KG1 (cell line): ENCODE measurements at places on chromosomes 6 and 20.

DNA sequence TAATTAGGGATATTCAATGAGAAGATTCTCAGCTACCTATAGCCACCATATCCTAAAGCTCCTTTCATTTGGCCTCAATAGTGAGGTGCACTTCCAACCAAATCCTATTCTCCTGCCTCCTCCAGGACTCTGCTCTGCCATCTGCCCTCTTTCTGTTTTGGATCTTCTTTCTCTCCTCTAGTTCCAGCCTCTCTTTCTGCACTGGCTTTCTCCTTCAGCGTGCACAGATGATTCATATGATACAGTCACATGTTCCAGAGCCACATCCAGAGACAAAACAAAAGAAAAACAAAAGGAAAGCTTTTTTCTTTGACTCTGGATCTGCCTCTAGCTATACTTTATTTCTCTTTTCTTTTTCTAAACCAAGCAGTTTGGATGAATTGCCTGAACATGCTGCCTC is 531.9 kb upstream of the MAN1A1 start:
- no peak for DNase-seq

GRCh38 chr6:17015551-17016381 is 86.1 kb upstream of the STMND1 start:
- no peak for DNase-seq

DNA sequence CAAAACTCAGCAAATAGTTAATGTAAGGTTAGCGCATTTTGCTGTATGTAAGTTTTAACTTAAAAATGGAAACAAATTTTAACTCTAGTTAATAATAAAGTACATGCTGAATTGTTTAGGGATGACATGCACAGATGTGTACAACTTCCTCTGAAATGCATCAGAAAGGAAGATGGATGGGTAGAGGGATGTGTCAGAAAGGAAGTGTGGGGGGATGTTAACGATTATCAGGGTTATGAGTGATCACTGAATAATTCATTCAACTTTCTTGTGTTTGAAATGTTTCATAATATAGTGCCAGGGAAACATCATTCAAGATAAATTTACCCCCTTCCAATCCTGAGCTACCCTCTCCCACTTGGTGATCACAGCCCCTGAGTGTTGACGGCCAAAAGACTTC is 87.6 kb downstream of the FOXA2 start:
- no peak for DNase-seq

GRCh38 chr6:71402096-71402495 is 113.5 kb downstream of the OGFRL1 start:
- no peak for DNase-seq

- DNase-seq: no peak
Observed at GRCh38 chr6:29232725-29233124, 62.0 kb downstream of the OR2J2 start.

DNA sequence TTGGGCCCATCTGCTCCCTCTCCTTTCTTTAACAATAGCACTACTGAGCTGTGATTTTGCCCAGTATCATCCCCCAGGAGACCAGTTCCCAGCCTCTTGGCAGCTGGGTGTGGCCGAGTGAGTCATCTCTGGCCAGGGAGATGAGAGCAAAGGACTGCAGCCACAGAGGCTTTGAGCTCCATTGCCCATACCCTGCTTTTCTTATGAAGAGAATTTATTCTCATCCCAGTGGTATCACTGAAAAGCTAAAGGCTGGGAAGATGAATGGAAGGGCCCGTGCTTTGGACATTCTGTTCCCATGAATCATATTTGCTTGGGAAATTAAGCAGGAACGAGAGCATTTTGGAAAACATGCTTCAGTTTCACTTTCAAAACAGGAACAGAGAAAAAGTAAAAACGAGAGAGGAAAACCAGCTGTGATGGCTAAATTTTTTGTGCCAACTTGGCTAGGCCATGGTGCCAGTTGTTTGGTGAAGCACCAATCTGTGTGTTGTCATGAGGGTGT is 14.9 kb downstream of the CST3 start:
- DNase-seq: no peak

- DNase-seq: no peak
Observed at GRCh38 chr20:52104546-52105441, 86.8 kb downstream of the ZFP64 start.

DNA sequence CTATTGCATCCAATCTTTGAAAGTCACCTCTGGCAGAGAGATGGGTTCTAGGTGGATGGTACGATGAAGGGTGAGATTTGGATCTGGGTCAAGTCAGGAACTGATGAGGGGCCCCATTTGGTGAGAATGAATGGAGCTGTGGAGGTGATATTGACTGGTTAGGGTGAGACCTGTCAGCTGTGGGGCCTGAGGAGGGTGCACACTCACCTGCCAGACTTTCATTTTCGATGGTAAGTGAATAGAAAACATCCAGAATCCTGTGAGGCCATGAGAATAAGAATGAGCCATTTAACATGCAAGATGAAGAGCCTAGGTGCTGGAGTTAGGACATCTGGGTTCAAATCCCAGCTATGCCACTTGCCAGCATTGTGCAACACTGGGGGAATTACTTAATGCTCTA is 6.8 kb downstream of the SUN5 start:
- no peak for DNase-seq

GRCh38 chr6:89411145-89412070 is 665 bp downstream of the RRAGD start:
- DNase-seq: no peak

DNA sequence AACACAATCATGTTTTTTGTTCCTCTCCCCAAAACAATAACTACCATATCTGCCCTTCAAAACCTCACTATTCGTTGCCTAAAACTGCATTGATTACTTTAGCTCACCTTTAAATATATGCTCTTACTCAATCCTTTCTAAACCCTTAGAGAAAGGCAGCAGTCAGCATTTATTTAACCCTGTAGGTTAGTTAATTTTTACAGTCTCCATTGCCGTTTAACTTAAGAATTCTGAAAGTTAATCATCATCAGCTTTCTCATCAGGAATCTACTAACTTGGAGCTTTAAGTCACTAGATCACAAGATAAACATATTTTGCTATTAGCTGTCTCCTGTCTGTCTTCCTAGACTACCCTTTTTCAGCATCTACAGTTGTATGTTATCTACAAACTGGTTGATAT is 991.9 kb downstream of the EPHA7 start:
- DNase-seq: no peak

DNA sequence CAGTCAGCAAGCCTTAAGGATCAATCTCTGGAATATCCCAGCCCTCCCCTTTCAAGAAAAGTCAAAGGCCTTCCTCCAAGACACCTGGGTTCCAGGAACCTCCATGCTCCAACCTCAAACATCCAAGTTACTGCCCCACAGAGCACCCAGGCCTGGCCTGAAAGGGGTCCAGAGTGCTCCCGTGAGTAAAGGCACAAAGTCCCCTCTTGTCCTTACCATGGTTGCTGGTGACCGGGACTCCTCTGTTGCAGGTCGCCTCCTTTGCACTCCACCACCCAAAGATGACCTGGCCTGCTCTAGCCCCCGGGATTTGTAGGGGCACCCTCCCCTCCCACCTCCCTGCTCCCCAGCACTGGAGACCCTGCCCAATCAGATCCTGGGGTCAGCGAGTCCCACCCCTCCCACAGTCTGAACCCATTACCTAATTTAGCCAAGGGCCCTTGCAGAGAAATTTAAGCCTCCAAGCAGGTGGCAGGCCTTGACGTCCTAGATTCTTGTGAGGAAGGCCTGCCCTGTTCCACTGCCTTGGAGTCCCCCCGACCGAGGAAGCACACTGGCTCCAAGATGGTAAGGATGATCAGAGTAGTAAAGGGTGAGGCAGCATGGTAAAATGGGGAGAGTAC is at the start of gene TNNC2:
Gene TNNC2, minus strand, starts transcription at position 283 of the 623 bp plus-strand sequence. Its CDS starts 64 bp downstream, at position 219.
- no peak for DNase-seq

- no peak for DNase-seq
Observed at GRCh38 chr6:29737707-29738630, 14.7 kb downstream of the HLA-F start.

- no peak for DNase-seq
Observed at GRCh38 chr6:129033180-129033579, 150.2 kb downstream of the LAMA2 start.

DNA sequence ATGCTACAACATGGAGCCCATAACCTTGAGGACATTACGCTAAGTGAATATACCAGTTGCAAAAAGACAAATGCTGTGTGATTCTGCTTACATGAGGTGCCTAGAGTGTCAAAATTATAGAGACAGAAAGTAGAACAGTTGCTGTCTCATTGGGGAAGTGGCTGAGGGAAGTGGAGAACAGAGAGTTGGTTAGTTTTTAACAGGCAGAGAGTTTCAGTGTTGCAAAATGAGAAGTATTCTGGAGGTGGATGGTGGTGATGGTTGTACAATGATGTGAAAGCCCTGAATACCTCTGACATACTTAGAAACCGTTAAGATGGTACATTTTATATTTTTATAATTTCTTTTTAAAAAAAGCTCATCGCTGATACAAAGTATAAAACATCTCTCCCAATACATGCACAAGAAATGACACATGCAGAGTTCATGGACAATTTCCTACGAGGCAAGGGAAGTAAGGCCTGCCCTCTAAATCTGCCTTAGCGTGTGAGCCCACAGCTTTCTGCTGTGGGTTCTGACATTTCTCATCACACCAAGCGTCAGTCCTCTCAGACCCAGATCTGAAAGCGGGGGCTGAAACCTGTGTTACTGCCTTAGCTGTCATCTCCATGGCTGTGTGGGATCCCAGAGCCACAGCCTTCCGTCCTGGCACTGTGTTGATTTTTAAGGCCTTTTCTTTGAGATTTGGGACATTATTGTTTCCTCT is 126.0 kb downstream of the RNASET2 start:
- no peak for DNase-seq

DNA sequence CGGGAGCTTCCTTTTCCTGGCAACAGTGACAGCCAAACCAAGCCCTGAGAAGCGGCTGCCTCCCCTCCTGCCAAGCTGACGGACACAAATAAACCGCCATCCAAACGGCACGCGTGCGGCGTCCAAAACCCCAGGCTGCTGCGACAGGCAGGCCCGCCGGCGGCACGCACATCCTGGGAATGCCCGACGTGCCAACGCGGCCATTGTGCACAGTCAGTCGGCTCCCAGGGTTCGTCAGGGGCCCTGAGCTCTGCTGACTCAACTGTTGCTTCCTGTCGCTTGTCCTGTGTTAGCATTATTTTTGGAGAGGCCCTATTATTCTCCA is 6.8 kb downstream of the JAG1 start:
- no peak for DNase-seq
